Body of pancreas (tissue), 4 donors: ENCODE measurements at places on chromosomes 11 and 22. TPM values are rescaled to one million over a fixed set of nuclear protein-coding genes. Genes with fewer than 3 reads are reported as not detected.

Gene CLCF1
- total RNA-seq = 2.3 TPM

Gene THYN1
- 25.7 TPM for total RNA-seq

Gene PGA5
- not detected for total RNA-seq

Gene TNNI2
- total RNA-seq = 3.6 TPM

Gene NAALAD2
- not detected for total RNA-seq

Gene MTMR2
- 6.9 TPM for total RNA-seq

DNA sequence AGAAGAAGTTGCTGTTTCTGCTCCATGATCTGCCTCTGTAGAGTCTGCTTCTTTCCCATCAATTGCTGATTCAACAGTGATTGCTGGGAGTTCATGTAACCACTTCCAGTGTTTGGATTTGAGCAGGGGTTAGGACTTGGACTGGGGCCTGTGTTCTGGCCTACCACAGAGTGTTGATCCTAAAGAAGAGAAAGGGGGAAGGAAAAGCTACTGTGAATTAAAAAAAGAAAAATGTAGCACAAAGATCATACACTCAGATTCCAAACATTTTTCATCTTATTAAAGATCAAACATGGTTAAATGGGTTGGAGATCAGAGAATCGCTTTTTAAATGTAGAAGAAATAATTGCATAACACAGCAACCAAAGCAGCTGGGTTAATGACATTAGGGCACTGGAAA lies 67.6 kb upstream of the MTMR2 start:
- DNase-seq = no peak

DNA sequence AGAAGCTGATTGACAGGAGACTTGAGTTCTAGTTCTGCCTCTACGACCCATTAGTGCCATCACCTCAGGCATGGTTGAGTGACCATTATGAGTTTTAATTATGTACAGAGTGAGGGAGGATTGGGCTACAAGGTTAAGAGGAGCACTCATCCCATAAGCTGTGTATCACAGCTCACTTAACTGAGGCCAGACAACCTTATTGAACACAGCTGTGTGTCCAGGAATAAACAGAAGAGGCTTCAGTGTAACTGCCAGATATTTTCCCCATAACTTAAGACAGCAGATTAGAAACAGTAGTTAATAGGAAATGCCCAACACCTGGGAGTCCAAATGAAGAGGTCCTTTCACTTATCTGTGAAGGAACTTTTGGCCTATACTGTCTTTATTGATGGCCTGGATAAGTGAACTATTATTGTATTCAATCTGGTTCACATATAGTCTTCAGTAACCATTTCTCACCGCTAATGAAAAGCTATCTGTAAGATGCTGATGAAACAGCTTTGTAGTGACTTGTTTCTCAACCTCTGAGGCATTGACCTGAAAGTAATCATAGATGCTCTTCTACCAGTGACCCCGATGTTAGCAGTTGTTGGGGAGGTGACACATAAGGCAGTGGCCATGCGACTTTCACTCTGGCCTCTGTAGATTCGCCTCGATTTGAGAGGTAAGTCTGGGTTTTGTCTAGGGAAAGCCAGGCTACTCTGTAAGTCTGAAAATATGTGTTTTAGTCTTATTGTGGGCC lies 41.7 kb downstream of the YAP1 start:
- no peak for DNase-seq

GRCh38 chr11:1499261-1499890 lies 12.8 kb upstream of the MOB2 start:
- DNase-seq = no peak

- DNase-seq = no peak
Observed at GRCh38 chr11:34356130-34356529, 1.7 kb downstream of the ABTB2 start.

DNA sequence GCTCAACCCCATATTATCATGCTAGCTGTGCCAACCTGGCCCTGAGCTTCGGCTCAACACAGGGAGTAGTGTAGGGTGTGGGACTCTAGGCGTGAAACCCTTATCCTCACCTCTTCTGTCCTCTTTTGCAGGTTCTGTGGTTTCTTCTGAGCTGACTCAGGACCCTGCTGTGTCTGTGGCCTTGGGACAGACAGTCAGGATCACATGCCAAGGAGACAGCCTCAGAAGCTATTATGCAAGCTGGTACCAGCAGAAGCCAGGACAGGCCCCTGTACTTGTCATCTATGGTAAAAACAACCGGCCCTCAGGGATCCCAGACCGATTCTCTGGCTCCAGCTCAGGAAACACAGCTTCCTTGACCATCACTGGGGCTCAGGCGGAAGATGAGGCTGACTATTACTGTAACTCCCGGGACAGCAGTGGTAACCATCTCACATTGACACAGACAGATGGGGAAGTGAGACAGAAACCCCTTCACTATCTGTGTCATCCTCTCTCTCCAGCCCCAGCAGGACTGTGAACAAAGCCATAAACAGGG lies 76.4 kb downstream of the GGTLC2 start:
- DNase-seq = no peak

GRCh38 chr22:18113680-18114394 lies 3.2 kb downstream of the TUBA8 start:
- DNase-seq = no peak

DNA sequence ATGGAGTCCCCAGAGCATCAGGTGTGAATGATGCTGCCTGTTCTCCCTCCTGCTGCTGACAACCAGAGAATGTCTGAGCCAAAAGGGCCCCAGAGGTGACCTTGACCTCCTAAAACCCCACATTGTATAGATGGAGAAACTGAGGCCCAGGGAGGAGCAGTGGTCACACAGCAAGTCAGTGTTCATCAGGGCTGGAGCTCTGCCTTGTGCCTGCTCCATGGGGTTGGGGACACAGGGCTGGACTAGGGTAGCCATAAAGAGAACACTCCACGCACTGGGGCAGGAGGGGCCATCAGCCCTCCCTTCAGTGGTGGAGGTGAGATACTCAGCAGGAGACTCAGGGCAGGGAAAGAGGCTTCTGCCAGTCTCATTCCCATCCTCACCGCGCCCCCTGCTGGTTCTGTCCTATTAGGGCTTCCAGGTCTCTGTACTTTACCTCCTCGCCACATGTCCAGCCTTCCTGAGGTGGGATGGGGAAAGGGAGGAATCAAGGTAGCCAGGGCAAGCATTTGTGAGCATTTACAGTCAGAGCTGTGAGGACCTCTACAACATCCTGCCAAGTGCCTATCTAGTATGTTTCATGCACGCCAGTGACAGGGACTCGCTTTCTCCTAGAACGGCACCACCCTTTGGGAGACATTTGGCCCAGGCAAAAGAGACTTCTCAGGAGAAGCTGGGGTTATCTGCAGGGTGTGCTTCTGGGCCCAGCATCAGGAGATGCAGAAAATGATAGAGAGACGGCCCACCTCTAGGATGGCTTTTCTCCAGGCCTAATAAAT lies 43.2 kb downstream of the NEU3 start:
- DNase-seq = peak; percentile 84

- DNase-seq = no peak
Observed at GRCh38 chr11:63020671-63021291, 5.1 kb upstream of the SLC22A8 start.

DNA sequence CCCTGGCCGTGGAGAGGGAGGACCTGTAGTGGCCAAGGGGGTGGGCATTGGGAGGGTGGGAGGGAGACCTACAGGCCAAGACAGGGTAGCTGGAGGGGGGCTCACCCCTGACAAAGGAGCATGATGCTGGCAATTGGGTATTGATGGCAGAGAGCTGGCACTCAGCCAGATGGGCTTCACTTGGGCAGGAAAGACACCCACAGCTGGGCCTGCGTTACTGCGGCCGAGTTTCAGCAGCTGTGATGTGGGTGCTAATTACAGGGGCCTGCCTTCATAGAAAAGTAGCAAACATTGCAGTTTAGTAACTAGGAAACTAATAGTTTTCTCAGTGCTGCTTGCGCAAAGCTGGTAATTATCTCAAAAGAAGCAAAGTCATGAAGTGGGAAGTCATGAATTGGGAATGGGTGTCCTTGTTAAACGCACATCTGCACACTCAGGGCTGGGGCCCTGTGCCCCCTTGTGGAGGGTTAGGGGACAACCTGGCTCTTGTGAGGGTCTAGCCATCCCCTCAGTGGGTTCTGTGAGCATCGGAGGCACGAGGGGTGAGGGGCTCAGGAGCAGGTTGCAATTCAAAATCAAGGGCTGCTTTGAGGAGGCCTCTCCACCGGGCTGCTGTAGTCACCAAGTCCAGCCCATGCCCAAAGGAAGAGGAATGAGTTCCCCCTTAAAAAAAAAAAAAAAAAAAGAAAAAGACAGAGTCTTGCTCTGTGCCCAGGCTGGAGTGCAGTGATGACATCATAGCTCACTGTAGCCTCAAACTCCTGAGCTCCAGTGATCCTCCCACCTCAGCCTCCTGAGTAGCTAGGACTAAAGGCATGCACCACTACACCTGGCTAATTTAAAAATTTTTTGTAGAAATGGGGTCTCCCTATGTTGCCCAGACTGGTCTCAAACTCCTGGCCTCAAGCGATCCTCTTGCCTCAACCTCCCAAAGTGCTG lies 24.4 kb upstream of the TXNRD2 start:
- DNase-seq = no peak
